ENCODE measurements at places on chromosomes 3 and 15.
A peak's percentile ranks its signal among the peaks of the same experiment; 100 is the strongest.

- DNase-seq, result no peak
Observed at GRCh38 chr15:35698331-35698730, 152.4 kb upstream of the DPH6 start.

GRCh38 chr3:127796045-127796830, 26.1 kb downstream of the MGLL start:
- DNase-seq, result no peak

DNA sequence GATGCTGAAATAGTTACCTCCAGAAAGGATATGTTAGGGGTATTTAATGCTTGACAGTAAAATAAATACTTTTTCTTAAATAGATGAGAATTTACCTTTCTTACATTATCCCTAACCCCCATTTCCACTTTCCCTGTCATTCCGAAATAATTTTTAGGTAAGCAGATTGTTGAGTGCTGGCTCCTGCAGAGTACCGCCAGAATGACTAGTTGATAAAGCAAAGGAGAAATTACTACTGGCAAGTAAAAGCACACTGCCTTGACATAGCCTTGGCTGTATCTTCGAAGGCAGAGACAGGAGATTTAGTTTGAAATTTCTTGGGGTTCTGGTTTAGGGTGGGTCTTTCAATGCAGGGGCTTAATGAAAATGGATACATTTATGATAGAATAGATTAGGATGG, 40.8 kb downstream of the LRRC49 start:
- DNase-seq, result no peak

DNA sequence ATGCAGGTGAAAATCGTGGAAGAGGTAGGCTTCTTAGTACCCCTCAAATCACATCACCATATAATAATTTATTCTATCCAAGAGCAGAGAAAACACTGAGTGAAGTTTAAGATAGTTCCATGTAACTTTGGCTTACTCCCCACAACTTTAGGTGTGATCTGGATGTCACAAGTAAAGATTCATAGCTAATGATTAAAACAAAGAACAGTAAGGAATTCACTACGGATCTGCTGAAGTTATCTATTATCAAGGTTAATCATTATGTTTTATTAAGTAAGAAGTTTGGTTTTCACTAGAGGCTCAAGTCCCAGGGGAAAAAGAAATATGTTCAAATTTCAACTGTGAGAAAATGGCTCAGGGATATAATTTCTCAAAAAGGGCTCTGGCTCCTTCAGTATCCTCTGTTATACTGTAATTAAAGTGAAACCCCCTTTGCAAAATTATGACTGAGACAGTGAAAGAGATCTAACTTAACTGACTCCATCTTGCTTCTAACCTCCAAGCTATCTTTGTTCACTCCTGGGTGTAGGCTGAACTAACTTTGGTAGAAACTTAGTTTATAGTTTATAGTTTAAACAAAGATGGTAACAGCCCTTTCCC, 17.1 kb downstream of the CD80 start:
- no peak for DNase-seq

DNA sequence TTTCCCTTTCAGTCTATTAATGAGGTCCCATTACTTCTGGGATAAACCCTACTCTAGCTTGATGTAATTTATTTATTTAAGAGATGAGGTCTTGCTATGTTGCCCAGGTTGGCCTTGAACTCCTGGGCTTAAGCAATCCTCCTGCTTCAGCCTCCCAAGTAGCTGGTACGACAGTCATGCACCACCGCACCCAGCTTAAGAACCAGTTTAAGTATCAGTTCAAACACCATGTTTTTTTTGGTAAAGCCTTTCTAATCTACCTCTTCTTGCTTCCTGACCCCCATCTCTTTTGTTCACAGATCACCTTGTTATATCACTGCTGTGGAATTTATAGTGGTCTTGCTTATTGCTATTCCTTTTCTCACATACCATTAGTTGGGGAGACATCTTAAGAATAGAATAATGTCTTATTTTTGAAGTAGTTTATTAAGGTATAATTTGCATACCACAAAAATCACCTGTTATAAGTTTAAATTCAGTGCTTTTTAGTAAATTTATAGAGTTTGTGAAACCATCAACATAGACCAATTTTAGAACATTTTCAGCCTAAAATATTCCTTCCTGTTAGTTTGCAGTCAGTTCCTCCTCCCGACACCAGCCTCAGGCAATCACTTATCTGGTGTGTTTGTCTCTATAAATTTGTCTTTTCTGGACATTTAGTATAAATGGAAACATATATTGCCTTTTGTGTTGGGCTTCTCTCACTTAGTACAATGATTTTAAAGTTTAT, 257.9 kb downstream of the PDCD6IP start:
- no peak for DNase-seq

GRCh38 chr15:60417112-60417511, 19.3 kb upstream of the ANXA2 start:
- DNase-seq, result no peak

DNA sequence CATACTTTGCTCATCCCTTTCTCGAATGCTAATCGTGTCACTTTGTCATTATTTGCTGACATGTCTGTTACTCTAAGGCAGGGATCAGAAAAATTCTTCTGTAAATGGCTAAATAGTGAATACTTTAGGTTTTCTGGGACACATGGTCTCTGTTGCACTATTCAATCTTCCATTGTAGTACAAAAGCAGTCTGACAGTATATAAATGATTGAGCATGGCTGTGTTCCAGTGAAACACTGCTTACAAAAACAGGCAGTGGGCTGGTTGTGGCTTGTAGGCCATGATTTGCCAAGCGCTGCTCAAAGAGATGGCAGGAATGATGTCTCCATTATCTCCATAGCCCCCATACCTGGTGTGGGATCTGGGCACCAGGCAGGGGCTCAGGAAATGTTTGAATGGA, 45.6 kb downstream of the TMEM266 start:
- no peak for DNase-seq

DNA sequence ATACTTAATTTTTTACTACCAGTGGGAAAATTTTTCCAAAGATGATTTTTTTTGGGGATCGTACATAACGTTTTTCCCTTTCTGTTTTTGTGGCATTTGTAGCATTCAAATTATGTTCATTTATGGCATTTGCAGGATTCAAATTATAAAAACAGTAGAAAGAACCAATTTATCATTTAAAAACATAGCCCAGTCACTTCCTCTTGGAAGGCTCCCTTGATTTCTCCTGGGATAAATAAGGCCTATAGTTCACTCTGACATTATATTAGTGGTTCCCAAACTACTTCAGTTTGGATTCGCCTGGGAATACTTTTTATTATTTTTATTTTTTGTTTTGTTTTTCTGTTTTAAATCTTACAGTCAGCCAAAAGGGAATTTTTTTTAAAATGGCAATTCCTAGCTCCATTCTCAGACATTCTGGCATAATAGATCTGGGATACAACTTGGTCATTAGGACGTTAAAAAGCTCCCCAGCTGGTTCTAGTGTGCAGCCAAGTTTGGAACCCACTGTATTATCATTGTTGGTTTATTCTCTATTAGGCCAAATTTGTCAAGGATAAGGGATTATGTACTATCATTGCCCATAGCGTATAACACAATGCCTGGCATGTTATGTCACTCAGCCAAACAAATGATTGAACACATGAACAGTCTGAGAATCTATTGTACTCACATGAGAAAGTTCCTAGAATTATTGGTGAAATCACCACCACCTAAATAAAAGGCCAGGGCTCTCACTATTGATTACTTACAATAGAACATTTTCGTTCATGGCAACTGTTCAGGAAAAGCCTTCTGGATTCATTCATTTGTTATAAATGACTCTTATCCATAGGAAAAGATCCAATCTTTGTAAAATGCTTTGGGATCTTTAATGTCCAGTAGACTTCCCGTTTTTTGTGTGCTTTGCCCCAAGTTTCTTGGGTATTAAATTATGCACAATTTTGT, 28.9 kb downstream of the RARB start:
- DNase-seq, result no peak

DNA sequence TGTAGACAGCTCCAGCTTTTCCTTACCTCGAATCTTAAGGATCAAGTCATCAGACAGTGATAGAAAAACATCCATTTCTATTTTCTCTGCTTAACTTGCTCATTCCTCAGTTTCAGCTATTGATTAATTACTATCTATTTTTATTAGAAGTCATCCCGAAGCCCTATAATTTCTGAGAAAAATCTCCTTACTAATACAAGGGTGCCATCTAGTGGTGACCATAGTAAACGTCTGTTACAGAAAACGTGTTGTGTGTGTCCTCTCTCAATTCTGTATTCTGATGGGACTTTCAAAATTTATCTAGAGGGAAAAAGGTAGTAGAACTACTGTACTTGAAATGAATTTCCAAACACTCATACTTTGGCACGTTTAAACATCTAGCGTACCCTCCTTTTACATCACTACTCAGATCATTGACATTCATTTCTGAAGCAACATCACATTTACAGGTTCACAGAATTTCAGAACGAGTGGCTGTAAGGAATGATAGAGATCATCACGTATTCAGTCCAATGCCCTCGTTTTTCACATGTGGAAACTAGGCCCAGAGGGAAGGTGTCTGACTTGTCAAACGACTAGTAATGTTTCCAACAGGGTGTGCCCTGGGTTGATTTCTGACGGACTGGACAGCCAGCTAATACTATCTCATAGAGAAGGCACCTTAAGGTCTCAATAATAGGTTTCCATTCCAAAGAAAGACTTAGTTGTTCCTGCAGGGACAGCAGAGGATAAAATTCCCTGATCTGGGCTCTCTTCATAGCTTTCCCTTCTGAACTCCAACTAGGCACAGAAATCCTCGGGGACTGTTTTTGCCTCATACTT, 25.6 kb downstream of the HACD2 start:
- no peak for DNase-seq

- peak; percentile 48 for DNase-seq
Observed at GRCh38 chr3:48738926-48739616, 22.1 kb upstream of the IP6K2 start.

DNA sequence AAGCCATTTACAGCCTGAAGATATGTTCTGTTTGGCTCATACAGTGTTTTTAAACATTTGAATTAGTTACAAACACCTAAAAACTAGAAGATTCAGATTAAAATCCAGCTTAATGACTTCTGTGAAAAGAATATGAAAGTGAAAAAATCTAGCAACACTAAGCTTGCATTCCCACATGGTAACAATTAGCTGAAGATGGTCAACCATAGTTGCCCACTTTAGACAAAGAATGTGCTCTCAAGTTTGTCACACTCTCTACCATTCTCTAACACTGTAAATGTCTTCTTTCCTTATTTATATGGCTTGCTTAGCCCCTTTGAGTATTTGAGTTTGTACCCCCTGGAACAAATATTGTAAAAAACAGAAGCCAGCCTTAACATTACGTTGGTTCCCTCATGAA, 32.7 kb downstream of the HDGFL3 start:
- no peak for DNase-seq

DNA sequence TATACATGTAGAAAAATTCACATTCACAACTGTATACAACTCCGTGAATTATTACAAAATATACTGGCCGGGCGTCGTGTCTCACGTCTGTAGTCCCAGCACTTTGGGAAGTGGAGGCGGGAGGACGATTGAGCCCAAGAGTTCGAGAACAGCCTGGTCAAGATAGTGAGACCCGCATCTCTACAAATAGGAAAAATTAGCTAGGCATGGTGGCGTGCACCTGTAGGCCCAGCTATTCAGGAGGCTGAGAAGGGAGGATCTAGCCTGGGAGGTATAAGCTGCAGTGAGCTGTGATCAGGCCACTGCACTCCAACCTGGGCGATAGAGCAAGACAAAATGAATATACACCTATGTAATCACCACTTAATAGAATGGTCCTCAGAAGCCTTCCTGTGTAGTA, 1.3 kb downstream of the RAD51 start:
- DNase-seq, result no peak

- DNase-seq, result no peak
Observed at GRCh38 chr3:189833996-189834395, 202.8 kb downstream of the TP63 start.

- no peak for DNase-seq
Observed at GRCh38 chr3:13556207-13556606, 7.3 kb downstream of the FBLN2 start.

DNA sequence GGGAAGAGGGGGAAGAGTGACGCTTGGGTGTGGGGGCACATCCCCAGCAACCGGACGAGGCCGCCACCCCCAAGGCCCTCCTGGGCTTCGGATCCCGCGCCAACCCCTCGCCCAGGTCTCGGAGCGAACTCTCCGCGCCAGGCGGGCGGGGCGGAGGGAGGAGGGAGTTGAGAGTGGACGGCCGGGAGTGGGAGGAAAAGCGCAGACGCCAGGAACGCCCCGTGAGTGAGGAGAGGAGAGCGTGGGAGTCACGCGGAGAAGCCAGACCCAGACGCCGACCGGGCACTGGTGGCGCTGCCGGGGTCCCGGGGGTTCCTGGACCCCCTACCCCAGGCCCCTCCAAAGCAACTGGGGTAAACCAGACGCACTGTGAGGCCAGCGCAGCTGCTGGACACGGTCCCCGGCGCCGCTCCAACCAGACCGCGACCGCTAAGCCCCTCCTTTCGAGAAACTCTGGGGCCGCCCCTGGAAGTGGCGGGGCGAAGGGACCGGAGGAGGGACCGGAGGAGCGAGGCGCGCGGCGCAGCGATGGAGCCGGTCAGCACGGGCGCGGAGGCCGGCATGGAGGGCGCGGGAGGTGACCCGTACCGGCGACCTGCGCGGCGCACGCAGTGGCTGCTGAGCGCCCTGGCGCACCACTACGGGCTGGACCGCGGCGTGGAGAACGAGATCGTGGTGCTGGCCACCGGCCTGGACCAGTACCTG, at the start of gene EFCC1:
EFCC1 (plus strand) TSS at position 204 of the 705 bp plus-strand sequence; CDS start at position 529, 325 bp downstream.
- no peak for DNase-seq

DNA sequence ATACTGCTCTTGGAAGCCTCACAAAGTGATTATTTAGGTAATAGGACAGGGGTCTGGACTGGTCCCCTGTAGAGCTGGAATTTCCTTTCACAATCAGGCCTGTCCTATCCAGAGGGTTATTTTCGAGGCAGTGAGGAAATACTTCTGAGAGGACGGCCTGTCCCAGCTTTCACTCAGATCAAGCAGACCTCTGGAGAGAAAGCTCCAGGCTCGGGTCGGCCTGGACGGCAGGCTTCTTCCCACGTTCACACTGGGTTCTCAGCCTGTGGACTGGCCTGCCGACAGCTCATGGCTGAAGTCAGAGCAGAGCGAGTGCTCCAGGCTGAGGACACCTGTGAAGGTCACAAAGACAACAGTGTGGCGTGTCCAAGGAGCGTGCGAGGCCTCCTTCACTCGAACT, 405.3 kb downstream of the VPS13C start:
- DNase-seq, result no peak

GRCh38 chr15:85886309-85886811, 91.6 kb upstream of the KLHL25 start:
- DNase-seq, result no peak

DNA sequence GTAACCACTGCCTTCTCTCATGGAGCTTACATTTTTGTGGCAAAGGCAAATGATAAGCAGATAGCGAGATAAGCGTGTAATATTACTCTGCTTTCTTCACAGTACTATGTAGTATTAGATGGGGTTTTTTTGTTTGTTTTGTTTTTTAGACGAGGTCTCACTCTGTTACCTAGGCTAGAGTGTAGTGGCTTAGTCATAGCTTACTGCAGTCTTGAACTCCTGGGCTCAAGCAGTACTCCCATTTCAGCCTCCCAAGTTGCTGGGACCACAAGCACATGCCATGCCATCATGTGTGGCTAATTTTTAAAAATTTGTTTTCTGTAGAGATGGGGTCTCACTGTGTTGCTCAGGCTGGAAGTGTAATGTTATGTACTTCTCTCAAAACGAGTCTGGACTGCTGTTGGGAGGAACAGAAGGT, 22.9 kb downstream of the MBNL1 start:
- DNase-seq, result no peak

Measured in left lobe of liver (tissue), 2 donors.